Forelimb muscle (tissue), 1 donor: ENCODE measurements at places on chromosomes 7 and 10. TPM values are rescaled to one million over a fixed set of nuclear protein-coding genes. Genes with fewer than 3 reads are reported as not detected.

DNA sequence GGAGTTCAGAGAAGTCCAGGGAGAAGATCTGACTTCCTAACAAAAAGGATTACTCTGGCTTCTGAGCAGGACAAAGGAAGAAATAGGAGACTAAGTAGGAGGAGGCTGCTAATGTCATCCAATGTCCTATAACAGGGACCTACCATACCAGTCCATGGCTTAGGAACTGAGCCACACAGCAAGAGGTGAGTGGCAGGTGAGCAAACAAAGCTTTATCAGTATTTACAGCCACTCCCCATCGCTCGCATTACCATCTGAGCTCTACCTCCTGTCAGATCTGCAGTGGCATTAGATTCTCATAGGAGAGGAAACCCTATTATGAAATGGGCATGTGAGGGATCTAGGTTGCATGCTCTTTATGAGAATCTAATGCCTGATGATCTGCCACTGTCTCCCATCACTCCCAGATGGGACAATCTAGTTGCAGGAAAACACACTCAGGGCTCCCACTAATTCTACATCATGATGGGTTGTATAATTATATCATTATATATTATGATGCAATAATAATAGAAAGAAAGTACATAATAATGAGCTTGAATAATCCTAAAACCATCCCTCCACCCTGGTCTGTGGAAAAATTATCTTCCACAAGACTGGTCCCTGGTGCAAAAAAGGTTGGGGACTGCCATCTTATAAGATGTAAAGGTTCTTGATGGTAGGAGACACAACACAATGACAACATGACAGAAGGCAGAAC is 487.4 kb downstream of the PLXDC2 start:
- DNase-seq, result no peak

DNA sequence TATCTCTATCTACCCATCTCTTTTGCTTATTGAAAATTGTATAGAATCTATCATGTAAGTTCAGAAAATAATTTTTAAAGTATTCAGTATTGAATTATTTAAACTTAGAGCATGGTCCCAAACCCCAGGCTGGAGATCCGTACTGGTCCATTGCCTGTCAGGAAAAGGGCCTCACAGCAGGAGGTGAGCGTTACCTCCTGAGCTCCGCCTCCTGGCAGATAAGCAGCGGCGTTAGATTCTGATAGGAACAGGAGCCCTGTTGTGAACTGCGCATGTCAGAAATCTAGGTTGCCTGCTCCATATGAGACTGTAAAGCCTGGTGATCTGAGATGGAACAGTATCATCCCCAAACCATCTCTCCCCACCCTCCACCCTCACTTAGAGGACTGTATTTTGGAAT is 266.0 kb upstream of the CNTNAP2 start:
- no peak for DNase-seq

GRCh38 chr10:79162861-79163665 is 94.3 kb downstream of the ZMIZ1 start:
- DNase-seq, result no peak

- DNase-seq, result no peak
These were observed 324.7 kb upstream of the C7orf33 start for GRCh38 chr7:148265896-148266295.

DNA sequence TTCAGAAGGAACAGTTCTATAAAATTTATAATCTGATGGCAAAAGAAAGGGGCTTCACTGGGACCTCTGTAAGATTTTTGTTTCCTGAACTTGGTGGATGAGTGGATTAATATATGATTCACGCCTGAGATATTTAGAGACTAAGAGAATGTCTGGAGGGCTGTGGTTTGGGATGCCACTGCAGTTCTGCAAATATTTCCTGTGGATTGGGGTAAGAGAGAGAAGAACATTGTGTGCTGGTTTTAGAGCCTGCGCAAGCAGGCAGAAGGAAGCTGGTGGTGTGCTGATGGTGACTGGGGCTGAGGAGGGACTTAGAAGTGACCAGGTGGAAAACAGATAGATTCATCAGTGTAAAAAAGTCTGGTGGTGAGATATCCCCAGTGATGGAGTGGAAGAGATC is 87.0 kb downstream of the SUGCT start:
- no peak for DNase-seq

GRCh38 chr10:104694074-104694473 is 53.0 kb downstream of the SORCS3 start:
- DNase-seq, result no peak

DNA sequence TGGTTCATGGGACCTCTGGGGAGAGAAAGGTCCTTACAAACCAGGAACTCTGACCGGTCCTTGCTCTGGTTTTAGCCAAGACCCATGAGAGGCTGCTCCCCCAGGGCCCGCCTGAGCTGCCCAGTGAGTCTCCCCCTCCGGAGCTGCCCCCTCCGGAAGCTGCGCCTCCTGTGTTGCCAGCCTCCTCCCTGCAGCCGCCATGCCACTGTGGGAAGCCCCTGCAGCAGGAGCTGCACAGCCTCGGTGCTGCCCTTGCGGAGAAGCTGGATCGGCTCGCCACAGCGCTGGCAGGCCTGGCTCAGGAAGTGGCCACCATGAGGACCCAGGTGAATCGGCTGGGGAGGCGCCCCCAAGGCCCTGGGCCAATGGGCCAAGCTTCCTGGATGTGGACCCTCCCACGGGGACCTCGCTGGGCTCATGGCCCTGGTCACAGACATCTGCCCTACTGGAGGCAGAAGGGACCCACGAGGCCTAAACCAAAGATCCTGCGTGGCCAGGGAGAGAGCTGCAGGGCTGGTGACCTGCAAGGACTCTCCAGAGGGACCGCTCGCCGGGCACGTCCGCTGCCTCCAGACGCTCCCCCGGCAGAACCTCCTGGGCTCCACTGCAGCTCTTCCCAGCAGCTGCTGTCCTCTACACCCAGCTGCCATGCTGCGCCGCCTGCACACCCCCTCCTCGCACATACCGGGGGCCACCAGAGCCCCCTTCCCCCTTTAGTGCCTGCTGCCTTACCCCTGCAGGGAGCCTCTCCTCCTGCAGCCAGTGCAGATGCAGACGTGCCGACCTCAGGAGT is 40.1 kb downstream of the ZNF467 start:
- DNase-seq, result no peak

DNA sequence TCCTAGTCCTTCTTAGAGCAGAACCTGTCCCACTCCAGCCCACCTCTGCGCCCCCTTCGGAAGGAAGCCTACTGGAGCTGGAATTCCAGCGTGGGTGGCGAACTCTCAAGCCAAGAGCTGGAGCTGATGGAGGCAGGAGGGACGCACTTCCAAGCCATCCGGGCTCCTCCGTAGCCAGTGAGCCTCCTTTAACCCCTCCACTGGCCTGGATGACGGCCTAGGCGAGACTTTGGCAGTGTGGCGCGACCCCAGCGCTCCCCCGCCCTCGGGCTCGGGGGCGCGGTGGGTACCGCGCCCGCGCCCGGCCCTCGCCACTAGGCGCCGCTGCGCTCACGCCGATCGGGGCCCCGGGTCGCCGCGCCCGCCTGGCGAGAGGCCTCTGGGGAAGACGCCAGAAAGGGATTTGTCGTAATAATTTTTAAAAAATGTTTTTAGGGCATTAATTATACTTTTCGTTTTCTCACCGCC is 5.1 kb upstream of the EMX2 start:
- no peak for DNase-seq

GRCh38 chr7:50838675-50839377 is 56.1 kb upstream of the GRB10 start:
- DNase-seq, result no peak

DNA sequence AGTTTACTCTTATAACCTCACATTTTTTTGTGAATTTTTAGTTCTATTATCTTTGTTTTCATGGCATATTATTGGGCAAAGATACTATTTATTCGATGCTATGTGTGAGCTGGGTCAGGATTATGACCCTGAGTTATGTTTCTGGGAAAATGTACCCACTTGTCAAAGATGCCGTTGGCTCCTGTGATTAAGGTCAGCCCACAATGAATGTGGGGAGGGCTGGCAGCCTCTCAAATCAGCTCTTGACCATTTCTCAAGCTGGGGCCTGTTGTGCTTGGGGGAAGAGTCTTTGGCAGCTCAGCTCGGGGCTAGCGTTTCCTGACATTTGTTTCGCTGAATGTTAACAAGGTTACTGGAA is 97.5 kb downstream of the TCF7L2 start:
- no peak for DNase-seq

- no peak for DNase-seq
These were observed 8.1 kb upstream of the PRKG1 start for GRCh38 chr10:51066231-51066630.

DNA sequence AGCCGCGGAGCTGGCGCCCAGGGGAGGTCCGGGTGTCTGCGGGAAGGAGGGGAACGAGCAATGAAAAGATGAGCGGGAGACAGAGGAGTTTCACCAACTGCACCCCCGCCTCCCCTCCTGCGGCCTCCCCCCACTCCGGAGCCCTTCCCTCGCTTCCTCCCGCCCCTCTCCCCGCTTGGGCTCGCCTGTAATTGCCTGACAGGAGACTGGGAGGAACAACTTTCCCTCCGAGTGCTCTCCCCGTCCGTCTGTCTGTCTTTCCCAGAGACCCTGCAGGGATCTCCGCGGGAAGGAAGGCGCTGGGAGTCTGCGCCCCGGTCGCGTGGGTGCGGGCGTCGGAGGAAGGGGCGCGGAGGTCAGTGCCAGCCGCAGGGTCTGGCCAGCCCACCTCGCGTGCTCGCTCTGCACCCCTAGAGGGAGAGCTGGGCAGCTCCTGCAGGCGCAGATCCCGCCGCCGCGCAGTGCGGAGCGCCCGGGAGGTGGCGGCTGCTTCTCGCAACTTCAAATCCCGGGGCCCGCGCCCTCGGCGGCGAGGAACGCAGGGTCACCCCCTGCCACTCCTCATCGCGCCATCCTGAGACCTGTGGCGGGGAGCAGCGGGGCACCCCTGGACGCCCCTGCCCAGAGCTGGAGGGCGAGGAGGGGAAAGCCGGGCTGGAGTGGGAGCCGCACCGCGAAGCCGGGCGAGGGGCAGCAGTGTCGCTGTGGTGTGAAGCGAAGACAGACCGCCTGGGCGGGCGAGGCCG is 511 bp upstream of the NRP1 start:
- peak; percentile 68 for DNase-seq

- no peak for DNase-seq
These were observed 255.3 kb downstream of the ELFN1 start for GRCh38 chr7:1925349-1925748.

DNA sequence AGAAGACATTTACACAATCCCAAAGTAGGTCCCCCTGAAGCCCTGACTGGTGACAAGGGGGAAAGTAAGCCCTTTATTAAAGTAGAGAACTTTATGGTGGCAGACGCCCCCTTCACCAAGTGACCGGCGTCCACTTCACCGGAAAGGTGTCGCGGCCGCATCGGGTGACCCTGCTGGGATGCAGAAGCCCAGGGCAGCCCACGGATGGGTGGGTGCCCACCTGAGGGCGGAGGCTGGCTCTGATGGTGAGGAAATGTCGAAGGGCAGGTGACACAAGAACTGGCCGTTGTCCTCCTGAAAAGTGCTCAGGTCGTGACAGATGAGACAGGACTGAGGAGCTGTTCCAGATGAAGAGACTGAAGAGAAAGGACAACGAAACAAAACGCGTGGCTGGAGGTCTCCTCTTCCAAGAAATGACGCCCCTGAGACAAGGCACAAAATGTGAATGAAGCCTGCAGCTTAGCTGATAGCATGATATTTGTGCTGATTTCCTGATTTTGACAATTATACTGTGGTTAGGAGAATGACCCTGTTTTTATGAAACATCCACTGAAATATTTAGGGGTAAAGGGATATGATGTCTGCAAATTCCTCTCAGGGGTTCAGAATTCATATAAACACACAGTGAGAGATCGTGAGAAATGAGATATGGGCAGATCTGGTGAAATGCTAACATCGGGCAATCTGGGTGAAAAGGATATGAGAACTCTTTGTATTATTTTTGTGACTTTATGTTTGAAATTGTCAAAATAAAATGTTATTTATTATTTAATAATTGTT is 123.9 kb downstream of the PRKAG2 start:
- no peak for DNase-seq

- peak; percentile 13 for DNase-seq
These were observed at the start of gene MACROH2A2 for GRCh38 chr10:70052462-70053217. Gene MACROH2A2 (plus strand): TSS chr10:70052846. CDS start chr10:70075659, 22,813 bp downstream.

- peak; percentile 5 for DNase-seq
These were observed 79.0 kb upstream of the LSM8 start for GRCh38 chr7:118104812-118105441.

DNA sequence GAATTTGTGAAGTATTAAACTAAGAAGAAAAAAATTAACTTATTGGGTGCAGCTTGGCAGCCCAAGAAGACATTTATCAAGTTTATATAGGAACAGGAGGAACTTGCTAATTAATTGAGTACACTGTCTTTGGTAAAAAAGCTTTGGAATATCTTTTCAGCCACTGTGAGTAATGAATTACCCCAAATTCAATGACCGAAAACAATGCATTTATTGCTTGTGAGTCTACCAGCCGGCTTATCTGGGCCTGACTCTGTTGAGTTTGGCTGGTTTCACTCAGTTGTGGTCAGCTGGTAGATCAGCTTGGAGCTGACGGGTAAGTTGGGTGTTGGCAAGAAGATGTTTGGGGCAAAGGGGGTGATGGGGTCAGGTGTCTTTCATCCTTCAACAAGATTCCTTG is 11.6 kb downstream of the GNG11 start:
- no peak for DNase-seq

- DNase-seq, result no peak
These were observed 52.1 kb upstream of the STK17A start for GRCh38 chr7:43530553-43531410.

DNA sequence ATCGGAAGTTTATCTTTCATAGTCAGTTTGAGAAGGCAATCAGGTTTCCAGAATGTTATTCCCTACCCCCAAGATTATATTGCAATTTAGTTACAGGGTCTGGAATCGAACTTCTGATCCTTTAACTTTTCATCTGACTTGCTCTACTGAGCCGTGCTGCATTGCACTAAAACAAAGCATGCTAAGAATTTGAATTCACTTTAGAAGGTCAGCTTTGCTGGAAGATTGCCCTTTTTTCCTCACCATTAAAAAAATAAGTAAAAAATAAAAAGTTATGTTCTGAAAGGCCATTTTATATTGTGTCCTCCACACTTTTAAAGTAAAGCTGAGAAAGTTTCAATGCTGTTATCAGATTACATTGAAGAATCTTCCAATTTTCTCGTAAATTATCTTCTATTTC is 388.8 kb upstream of the PHF14 start:
- DNase-seq, result no peak

DNA sequence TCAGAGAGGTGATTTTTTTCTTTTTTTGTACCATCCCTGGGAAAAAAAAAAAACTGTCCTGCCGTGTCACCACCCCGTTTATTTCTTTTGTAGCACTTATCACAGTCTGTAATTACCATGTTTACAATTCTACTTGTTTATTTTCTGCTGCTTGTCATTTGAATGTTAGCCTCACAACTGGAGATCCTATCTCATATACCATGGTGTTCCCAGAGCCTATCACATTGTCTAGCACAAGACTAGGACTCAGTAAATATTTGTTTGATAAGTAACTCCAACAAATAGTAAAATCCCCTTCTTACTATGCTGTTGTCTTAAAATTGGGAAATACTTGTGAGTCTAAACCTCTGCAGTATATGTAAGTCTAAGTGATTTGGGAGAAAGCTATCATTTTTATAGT is 36.0 kb downstream of the MKLN1 start:
- no peak for DNase-seq

VIPR2 gene
- 9.4 TPM for polyA plus RNA-seq

VSTM4 gene
- polyA plus RNA-seq, result 40.9 TPM

KLLN gene
- polyA plus RNA-seq, result 0.27 TPM

MGAM2 gene
- polyA plus RNA-seq, result 0.04 TPM

FRMPD2 gene
- polyA plus RNA-seq, result 0.16 TPM

CCDC3 gene
- 14.6 TPM for polyA plus RNA-seq

MRC1 gene
- polyA plus RNA-seq, result 14.5 TPM

TMEM184A gene
- polyA plus RNA-seq, result 0.78 TPM

THNSL1 gene
- 6.0 TPM for polyA plus RNA-seq

RARRES2 gene
- 47.9 TPM for polyA plus RNA-seq

OPN4 gene
- 1.9 TPM for polyA plus RNA-seq
